ENCODE measurements at places on chromosomes 1 and 21.
A peak's percentile ranks its signal among the peaks of the same experiment; 100 is the strongest.

GRCh38 chr1:97739596-97740103 lies 181.2 kb downstream of the DPYD start:
- no peak for DNase-seq

- no peak for DNase-seq
Observed at GRCh38 chr1:72827278-72827677, 544.9 kb upstream of the NEGR1 start.

- DNase-seq: no peak
Observed at GRCh38 chr1:68565923-68566322, 69.0 kb upstream of the DEPDC1 start.

- peak; percentile 54 for DNase-seq
Observed at GRCh38 chr1:147598621-147599361, 57.5 kb downstream of the BCL9 start.

- peak; percentile 42 for DNase-seq
Observed at GRCh38 chr1:247332623-247333361, 1.1 kb upstream of the ZNF496 start.

- no peak for DNase-seq
Observed at GRCh38 chr1:56416495-56416894, 162.9 kb downstream of the PLPP3 start.

DNA sequence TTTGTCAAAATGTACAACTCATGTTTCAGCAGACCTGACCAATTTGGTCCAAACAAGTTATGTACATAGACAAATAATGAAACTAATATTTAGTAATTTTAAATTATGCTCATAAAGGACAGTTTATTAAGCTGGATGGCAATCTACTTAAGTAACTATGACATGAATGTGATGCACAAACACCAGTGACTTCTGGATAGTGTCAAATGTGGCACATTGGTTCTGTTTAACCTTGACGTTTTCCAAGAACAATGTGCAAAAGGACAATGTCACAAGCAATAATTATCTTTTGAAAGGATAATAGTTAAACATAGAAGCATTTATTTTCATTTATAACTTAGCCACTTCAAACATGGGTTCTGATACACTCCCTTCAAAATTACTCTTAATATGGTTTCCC lies 80.0 kb downstream of the TRIM33 start:
- DNase-seq: no peak

GRCh38 chr1:245997471-245998258 lies 509.4 kb downstream of the SMYD3 start:
- DNase-seq: no peak

DNA sequence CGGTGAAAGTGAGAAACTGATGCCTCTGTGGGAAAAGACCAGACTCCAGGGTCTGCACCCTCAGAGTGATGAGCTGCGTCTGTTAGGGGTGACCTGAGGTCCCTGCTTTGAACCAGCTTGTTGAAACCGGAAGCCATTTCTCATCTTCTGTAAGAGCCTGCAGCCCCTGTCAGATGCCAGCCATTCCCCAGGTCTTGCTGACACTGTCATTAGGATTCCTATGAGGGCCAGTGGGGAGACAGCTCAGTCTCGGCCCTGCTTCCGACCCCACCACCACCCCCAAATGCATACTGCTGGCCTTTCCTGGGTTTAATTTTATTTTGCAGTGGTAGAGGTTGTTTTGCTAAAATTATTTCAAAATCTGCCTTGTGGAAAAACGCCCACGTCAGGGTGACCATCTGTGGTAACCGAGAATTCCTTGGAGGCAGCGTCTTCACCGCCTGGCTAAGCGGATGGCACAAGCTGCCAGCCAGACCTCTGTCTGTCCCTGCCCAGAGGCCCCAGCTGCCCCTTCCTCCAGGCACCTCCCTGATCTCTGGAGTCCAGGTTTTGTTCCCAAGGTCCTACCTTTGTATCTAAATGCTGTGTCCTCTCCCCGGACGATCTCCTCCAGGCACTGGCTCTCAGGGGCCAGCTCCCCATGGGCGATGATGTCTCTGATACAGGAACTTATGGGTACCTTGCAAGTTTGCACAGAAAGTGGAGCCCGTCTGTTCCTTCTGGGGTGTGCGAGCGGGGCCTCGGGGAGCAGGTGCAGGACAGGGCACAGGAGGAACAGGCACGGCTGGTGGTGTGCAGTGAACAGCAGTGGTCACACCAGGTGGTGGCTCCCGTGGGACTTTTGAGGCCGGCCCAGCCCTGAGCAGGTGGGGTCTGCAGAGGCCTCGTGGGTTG lies 49.9 kb downstream of the PRKCZ start:
- DNase-seq: no peak

- DNase-seq: no peak
Observed at GRCh38 chr1:168218658-168219057, 7.1 kb upstream of the SFT2D2 start.

GRCh38 chr1:27968692-27969091 lies 8.9 kb downstream of the XKR8 start:
- no peak for DNase-seq

- no peak for DNase-seq
Observed at GRCh38 chr1:83781667-83782066, 217.3 kb downstream of the TTLL7 start.

GRCh38 chr1:203570805-203571204 lies 55.8 kb upstream of the ATP2B4 start:
- DNase-seq: no peak

Data from anterior cingulate cortex (tissue), 58 donors.